Left ventricle myocardium superior (tissue), 1 donor: ENCODE measurements at places on chromosomes 11 and 22. TPM values are rescaled to one million over a fixed set of nuclear protein-coding genes. Genes with fewer than 3 reads are reported as not detected.
A peak's percentile ranks its signal among the peaks of the same experiment; 100 is the strongest.

- no peak for DNase-seq
Measured at GRCh38 chr11:104003491-104003890, 32.9 kb upstream of the DDI1 start.

GRCh38 chr11:36450110-36450572 is 59.9 kb downstream of the TRAF6 start:
- DNase-seq = no peak

DNA sequence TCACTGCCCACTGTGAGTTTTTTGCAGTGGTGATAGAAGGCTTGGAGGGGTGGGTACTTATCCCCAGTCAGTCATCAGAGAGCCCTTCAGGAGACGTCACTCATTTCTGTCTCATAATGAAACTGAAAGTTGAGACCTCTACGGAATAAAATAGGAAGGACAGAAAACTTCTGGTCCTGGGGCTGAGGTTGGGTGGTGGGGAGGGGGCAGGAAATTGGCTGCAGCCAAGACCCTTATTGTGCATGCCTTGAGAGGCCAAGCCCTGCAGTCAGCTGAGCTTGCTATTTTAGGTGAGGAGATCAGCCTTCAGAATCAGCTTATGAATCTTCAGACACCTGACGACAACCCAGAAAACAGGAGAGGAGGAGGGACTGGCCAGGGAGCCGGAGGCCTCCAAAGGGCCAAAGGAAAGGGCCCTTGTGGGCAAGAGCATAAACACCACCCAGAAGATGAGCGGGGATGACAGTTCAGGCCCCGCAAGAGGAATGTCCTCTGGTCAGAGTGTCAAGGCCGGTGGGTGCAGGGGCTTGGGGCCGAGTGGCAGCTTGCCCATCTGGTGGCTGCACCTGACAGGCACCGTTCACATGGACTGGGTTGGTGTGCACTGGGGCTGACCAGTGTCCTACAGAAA is 17.9 kb upstream of the ADA2 start:
- DNase-seq = no peak

DNA sequence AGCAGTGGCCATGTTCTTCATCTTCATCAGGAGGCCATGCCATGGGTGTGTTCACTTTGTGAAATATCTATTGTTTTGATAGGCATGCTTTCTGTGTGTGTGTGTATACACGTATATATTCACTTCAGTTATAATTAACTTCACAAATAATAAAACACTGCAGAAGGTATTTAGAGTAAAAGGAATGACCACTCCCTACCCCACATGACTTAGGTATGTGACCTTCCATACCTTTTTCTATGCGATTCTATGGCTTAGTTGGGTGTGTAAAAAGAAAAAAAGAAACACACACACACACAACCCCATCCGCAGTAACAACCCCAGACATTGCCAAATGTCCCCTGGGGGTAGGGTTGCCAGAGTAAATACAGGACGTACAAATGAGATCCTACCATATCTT is 72.0 kb downstream of the CYTH4 start:
- no peak for DNase-seq

DNA sequence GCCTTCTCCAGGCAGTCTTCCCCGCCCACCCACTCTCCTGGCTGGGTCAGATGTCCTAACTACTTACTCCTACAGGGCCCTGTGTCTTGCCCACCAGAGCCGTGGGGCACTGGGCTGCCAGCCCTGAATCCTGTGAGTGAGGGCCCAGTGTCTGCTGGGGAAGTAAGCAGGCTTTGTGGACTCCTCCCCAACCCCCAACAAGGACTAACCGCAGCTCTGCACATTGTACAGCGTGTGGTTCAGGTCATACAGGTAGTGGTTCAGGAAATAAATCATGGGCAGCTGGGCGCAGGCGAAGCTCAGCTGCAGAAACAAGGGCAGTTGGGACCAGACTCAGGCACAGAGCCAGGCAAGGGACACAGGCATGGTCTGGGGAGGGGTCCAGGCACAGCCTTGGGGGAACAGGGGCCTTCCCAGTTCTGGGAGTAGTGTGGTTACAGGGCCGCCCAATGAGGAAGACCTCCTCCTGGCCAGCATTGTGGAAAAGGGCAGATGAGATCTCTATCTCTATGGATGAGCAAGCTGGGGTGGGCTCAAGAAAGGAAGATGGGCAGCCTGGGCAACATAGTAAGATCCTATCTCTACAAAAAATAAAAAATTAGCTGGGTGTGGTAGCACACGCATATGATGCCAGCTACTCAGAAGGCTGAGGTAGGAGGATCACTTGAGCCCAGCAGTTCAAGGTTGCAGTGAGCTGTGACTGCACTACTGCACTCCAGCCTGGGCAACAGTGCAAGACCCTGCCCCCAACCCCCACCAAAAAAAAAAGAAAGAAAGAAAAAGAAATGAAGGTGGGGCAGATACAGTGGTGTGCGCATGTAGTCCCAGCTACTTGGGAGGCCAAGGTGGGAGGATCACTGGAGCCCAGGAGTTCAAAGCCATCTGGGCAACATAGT is 5.5 kb downstream of the UNC93B1 start:
- DNase-seq = no peak

GRCh38 chr11:73391665-73392064 is 15.5 kb downstream of the RELT start:
- peak; percentile 18 for DNase-seq

DNA sequence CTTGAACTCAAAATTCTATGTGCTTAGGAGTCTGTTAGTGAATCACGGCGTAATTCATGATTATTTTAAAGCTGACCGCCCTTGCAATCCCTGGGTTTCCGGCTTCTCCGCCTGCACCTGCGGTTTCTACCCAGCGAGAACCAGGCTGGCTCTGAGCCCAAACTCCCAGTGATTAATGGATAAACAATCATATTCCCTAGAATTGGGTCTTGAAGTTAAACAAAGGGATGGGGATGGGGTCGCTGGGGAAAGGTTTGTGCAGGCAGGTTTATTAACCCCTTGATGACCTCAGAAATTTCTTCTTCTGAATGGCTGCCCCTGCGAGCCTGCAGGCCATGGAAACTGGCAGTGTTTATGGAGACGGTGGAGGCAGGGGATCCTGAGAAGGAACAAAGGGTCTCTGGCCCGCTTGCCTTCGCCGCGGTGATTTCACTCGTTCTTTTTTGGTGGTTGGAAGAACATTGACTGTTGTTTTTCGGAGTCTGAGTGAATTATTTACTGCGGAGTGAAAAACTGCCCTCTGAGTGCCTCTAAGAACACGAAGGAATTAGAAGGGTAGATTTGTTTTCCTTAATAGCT is 1000.3 kb downstream of the BRD1 start:
- peak; percentile 11 for DNase-seq

GRCh38 chr22:50293441-50294318 is 13.8 kb downstream of the PLXNB2 start:
- DNase-seq = peak; percentile 59

- DNase-seq = no peak
Measured at GRCh38 chr11:6992457-6993417, 27.4 kb downstream of the ZNF214 start.

DNA sequence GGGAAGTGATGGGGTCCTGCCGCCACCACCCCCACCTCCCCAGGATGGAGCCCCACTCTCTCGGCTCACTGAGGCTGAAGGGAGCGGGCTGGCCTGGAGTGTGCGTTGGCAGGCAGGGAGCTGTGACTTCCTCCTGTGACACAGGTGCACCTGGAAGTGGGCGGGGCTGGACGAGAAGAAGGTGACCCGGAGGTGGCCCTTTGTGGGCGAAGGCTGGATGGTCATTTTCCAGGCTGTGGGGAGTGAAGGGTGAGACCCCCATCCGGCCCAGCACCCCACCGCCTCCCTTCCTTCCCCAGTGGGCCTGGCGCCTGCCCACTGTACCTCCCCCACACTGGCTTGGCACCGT is 15.3 kb downstream of the IL17REL start:
- no peak for DNase-seq

DNA sequence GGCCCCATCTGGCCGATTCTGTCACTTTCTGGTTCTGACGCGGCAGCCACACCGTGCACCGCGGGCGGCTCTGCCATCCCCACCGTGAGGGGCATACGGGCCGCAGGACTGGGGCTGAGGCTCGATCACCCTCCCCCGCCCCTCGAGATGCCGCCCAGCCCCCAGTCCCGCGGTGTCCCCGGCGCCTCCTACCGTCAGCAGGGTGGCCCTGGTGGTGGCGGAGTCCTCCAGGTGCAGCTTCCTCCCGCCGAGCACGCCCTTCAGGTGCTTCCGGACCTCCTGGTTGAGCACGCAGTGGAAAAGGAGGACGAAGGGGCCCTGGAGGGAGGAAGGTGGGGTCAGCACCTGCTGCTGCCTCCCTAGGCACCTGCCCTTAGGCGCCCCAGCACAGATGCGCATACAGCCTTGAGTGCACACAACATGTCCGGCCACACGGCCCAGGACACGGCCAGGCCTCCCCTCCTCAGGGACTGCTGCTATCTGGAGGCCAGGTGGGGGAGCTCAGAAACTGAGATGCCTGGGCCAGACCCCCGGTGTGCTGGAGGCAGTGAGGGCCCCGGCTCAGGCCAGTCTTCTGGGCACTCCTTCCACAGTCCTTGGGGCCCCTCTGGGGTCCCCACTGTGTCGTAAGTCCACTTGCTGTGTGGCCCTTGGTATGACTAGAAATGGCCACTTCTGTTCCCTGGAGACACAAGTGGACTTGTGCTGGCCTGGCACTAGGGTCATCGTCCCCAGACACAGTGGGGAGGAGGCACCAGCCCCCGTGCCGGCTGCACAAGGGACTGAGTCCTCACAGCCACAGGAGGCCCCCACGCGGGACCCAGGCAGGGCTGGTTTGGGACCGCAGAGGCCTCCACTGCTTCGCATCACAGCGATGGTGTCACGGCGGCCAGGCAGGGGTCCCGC is 31.5 kb downstream of the TRMU start:
- DNase-seq = no peak

GRCh38 chr11:61693922-61694601 is 13.9 kb downstream of the DAGLA start:
- DNase-seq = peak; percentile 70

GRCh38 chr11:128905345-128906184 is 14.4 kb downstream of the KCNJ5 start:
- peak; percentile 53 for DNase-seq

GRCh38 chr11:2237457-2238238 is 32.7 kb downstream of the ASCL2 start:
- no peak for DNase-seq

DNA sequence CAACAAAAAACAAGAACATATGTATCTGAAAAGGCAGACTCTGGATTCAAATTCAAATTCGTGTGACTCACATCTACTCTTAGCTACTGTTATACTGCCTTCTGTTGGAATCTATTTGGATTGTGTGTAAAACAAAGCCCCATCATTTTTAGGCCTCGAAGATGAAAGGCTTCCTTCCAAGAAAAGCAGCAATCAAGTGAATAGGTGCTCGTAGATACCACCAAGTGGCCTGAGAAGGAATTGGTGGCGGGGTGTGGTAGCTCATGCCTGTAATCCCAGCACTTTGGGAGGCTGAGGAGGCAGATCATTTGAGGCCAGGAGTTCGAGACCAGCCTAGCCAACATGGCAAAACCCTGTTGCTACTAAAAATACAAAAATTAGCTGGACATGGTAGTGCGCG is 4.2 kb downstream of the GRAMD1B start:
- DNase-seq = no peak

DNA sequence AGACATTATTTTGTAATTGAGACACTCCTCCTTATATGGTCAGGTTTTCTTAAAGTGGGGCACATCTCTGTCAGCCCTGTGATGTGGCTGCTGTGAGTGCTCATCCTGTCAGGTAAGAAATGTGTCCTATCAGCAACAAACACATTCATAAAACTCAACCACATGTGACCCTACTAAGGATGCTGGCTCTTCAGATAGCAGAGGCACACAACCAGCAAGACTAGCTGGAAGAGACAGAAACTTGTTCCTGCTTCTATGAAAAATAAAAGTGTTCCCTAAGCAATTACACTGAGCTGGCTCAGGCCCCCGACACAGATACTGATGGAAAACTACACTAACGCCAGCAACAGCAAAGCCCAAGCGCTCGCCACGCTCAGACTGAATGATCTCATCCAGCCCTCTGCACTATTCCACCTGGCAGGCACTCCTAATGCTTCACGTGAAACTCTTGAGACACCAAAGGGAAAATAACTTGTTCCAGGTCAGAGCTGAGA is 49.8 kb upstream of the CYP2D6 start:
- DNase-seq = no peak

DNA sequence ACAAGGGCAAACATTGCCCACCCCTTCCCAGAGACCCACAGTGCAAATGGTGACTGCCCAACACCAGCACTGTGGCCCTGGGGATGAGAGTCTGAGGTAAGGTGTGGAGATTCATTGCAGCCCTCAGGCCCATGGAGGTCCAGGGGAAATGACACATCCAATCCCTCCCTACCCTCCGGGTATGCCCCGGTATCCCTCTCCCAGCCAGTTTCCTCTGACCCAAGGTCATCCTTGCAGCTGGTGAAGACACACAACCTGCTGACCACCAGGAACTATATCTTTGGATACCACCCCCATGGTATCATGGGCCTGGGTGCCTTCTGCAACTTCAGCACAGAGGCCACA is 18.9 kb upstream of the UVRAG start:
- no peak for DNase-seq

GRCh38 chr11:116309446-116309845 is 463.3 kb downstream of the BUD13 start:
- no peak for DNase-seq

DNA sequence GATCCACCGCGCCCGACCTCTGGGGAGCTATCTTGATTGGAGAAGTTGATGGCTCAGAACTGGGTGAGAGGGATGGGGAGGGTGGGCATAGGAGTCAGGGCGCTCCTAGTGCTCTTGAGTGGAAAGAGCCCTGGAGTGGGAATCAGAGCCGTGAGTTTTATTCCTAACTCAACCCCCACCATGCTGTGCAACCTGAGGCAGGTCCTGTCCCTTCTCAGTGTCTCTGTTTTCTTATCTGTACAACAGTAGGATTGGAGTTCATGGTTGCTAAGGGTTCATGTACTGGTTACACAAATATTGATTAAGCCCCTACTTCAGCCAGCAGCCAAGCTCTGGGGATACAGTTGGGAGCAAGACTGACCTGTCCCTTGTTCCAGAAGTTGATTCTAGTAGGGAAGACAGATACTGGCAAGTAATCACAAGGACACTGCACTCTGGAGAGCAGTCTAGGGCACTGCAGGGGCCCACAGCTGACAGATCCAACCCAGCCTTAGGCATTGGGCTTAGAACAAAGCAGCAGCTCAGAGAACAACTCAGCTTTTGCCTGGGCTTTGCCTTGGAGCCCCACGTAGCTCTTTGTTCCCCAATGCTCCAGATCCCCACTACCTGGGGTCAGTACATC is 12.4 kb upstream of the DAGLA start:
- DNase-seq = no peak

ANO1 gene
- 6.8 TPM for total RNA-seq

KCNJ1 gene
- total RNA-seq = 0.07 TPM

YPEL4 gene
- 1.2 TPM for total RNA-seq
